MG63 (cell line): ENCODE measurements at places on chromosomes 16 and 17. TPM values are rescaled to one million over a fixed set of nuclear protein-coding genes. Genes with fewer than 3 reads are reported as not detected.

The AARSD1 gene
- 41.7 and 47.0 TPM in 2 replicates for total RNA-seq

The LRRC37A gene
- total RNA-seq = not detected in 2 replicates

The TEX14 gene
- total RNA-seq = 0.03 TPM in 1 of 2 replicates, not detected in the other

The NAT9 gene
- total RNA-seq = 46.8 and 51.6 TPM in 2 replicates

The CACNG5 gene
- total RNA-seq = not detected in 2 replicates

DNA sequence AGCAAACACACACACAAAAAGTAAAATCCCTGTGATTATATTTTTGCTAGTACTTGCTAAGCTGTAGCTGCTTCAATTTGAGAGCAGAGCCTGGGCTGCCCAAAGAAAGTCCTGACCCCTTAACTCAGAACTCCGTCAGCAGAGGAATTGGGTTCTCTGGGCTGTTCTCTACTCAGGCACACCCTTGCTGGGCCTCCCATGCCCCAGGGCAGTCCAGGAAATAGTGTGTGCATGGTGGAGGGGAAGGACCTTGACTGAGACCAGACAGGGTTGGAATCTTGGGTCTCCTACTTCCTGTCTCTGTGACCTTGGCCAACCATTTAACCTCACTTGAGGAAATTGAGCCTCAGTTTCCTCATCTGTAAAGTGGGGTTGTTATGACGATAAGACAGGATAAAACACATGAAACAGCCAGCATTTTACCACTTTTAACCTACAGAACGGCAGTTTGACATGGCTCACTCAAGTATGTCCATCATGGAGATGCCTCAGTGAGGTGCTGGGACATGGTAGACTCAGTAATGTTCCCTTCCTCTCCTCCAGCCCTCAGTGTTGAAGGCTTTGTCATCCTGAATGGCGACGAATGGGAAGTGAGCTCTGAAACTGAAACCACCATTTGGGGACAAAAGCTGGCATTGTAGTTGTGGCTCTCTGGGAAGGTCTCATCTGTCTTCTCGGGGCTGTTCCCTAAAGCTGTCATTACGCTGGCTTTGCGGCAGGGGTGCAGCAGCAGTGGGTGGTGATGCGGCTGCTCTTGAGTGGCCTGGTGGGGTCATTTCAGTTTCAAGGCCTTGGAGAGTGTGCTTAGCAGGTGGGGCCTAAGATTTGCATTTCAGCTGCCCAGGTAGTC lies 74.9 kb downstream of the CMIP start:
- DNase-seq = no peak

- DNase-seq = no peak
Observed at GRCh38 chr17:4189280-4189679, 46.3 kb downstream of the CYB5D2 start.

DNA sequence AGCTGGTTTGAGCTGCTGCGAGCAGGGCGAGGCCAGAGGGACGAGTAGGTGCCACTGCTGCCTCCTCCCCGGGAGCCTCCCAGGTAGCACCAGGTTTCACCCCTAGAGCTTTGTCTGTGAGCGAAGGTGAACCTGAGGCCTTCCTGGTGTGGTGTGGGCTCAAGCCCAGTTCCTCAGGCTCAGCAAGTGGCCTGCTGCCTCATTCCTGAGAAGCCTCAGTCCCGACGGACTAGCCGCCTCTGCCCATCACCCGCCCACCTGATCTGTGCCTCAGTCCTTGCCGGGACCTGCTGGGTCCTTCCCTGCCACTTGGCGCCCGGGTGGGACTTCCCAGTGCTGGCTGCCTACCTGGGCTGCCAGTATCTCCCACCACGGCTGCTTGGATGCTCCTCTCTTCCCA lies 1.7 kb downstream of the NLRC3 start:
- no peak for DNase-seq

- no peak for DNase-seq
Observed at GRCh38 chr16:68539711-68540239, 684 bp downstream of the ZFP90 start.

GRCh38 chr16:85027958-85028684 lies 526 bp downstream of the KIAA0513 start:
- DNase-seq = peak; percentile 1

DNA sequence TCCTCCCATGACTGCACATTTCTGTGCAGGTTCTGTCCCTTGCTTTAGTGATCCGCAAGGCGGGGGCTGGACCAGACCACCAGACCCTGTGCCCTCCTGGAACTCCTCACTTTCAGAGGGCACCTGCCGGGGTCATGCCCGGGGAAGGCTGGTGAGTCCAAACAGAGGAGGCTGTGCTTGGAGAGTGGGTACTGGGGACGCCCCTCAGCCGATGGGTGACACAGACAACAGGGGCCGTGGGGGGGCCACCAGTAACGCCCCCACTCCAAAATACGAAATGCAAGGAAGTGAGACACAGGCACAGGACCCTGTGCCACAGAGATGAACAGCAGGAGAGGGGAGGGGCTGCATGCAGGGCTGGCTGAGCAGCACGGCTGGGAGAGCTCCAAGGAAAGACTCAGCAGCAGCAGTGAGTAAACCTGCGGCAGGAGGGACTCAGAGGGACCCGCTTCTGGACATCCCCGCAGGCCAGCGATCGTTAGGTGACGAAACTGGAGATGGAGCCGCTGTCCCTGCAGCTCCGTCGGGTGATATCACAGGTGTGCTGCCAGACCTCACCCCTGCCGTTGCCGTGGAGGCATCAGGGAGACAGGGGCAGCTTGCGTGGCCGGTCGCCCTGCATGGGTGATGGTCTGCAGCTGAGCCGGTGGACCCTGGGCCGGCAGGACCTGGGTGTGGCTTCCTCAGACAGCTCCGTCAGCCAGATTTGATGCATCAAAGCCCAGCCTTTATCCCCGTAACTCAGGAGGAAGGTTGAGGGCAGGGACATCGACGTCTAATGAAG lies 71.2 kb upstream of the GNG13 start:
- DNase-seq = no peak

GRCh38 chr16:27311897-27312303 lies 1.9 kb upstream of the IL4R start:
- no peak for DNase-seq

DNA sequence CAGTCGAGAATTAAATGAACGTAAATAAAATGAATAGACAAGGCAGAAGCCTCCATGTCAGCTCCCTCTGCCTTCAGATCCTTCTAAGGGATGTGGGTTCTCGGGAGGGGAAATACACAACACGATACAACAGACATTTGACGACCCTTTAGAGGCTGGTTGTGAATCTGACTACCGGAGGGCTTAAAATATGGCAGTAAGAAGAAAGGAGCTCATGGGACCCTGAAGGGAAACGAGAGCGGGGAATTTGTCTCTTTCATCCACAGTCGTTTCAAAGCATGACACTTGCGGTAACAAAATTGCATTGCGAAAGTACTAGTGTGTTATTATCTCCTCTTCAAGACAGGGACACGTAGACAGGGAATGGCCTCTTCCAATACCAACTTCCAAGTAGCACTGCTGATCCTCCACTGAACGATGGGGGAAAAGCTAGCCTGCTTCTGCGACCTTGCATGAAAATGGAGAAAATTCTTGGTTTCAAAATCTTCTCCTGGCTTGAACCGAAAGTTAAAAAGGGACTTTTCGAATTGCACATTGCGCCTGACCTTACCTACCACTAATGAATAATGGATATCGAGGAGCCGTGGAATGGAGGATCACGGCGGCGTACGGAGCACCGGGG lies 1.2 kb upstream of the TNRC6C start:
- DNase-seq = no peak

- peak; percentile 63 for DNase-seq
Observed at GRCh38 chr17:29115961-29116803, 64.0 kb downstream of the MYO18A start.

- no peak for DNase-seq
Observed at GRCh38 chr17:69082696-69083095, 22.0 kb upstream of the ABCA9 start.

DNA sequence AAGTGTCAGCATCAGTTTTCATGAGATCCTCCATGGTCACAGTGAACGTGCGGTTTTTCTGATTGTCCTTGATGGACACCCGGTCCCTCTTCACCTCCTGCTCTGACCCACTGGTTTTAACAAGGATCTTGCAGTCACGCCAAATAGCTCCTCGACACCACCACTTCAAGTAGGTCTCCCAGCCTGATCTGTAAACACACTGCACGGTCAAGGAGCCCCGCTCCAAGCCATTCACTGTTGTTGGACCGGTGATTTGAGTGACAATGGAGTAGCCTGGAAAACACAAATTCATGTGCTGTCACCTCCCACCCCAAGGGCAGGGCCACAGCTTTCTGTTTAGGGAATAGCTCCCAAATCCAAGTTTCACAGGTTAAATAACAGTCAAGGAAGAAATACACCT lies 8.2 kb downstream of the CD300LF start:
- DNase-seq = no peak

- DNase-seq = no peak
Observed at GRCh38 chr17:29449865-29450671, 59.9 kb downstream of the TAOK1 start.

DNA sequence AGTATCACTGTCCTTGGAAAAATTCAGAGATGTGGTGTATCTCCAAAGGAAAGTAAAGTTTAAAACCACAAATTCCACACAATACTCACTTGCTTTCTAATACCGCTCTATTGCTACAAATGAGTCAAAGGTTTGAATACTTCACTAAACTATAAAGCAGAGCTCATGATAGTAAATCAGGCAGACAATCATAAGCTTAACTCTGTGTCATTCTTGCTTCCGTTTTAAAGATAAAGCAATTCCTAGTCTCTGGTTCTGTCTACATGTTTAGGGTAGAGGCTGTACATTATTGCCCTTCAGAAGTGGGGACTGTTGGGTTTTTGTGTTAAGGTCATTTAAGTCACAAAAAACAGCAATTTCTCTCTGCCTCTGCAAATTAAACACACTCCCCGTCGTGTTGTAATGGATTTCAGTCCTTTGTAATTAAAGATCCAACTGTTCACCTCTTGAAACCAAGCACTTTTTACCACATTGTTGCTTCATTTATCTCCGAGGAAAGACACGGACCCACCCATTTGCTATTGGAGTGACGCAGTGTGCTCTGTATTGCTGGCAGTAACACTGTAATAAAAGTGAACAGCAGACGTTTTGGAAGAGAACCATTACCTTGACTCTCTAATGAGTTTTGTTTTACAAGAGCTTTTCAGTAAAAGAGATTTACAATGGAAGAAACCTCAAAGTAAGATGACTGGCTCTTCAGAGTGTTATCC lies 83.1 kb upstream of the CNTNAP4 start:
- no peak for DNase-seq

- no peak for DNase-seq
Observed at GRCh38 chr16:88516601-88517061, 53.6 kb upstream of the ZC3H18 start.

DNA sequence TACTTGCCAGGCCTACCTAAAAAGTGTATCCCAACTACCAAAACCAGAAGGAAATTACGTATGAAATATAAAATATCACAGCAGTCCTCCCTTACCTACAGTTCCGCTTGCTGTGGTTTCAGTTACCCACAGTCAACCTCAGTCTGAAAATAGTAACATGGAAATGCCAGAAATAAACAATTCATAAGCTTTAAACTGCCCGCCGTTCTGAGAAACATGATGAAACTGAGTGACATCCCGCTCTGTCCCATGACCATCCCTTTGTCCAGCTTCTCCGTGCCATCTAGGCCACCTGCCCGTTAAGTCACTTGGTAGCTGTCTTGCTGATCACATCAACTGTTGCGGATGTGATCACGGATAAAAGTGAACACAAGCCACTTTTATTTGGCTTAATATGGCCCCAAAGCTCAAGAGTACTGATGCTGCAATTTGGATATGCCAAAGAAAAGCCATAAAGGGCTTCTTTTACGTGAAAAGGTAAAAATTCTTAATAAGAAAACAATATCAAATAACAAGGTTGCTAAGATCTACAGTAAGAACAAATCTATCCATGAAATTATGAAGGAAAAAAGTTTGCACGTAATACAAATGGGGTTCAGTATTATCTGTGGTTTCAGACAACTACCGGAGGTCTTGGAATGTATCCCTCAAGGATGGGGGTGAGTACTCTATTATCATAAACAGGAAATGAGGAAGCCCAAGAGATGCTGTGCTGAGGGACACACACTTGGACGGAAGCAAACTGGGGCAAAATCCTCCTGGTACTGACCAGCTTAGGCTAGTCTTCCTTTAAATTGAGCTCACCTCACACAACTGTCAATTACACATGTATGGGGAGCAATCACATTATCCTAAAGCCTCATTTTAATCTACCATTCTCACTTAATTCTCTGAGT lies 8.2 kb downstream of the USP22 start:
- DNase-seq = no peak
